ENCODE measurements at places on chromosomes 5 and 9.
A peak's percentile ranks its signal among the peaks of the same experiment; 100 is the strongest.

DNA sequence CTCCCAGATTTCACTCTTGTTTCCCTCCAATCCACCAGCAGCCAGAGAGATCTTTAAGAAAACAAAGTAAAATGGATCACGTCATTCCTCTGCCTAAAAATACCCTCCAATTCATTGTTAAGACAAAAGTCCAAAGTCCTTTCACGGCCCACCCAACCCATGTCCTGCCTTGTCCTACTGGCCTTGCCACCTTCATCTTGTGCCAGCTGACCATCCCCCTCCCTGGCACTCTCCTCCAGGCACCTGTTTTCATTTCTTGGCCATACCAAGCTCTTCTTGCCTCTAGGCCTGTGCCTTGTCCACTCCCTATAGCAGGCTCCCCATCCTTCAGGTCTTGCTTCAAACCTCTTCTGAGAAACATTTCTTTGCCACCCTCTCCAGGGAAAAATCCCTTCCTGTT is 307.6 kb downstream of the MSX2 start:
- H3K4me1 ChIP-seq: no peaks in the 10 kb centered on the region
- H3K36me3 ChIP-seq: no peaks in the 10 kb centered on the region
- H3K4me3 ChIP-seq: no peak overlapping the region
- no peak overlapping the region for H3K27ac ChIP-seq
- DNase-seq: no peak
- no peaks in the 10 kb centered on the region for H3K27me3 ChIP-seq

GRCh38 chr9:114107286-114108001 is 8.4 kb upstream of the KIF12 start:
- DNase-seq: no peak
- no peak overlapping the region for H3K27ac ChIP-seq
- H3K36me3 ChIP-seq: no peaks in the 10 kb centered on the region
- H3K27me3 ChIP-seq: peaks cover 22% of the 10 kb centered on the region
- no peak overlapping the region for H3K4me3 ChIP-seq

DNA sequence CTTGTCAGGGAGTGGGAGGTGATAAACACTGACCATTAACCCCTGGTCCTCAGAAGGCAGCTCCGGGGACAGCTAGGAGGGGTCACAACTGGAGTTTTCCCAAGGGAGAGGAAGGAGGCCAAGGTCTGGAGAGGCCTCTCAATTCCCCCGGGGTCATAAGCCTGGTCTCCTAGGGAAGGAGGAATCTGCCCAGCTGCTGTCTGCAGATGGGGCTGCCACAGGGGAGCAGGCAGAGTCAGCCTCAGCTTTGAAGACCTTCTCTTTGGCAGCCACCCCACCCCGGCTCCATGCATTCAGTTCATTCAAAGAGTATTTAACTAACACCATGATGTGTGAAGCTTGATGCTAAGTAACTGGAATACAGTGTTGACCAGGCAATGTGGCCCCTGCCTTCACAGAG is 74.6 kb upstream of the HSPA9 start:
- no peaks in the 10 kb centered on the region for H3K36me3 ChIP-seq
- no peak overlapping the region for H3K4me3 ChIP-seq
- H3K27ac ChIP-seq: no peak overlapping the region

- no peaks in the 10 kb centered on the region for H3K27me3 ChIP-seq
- no peaks in the 10 kb centered on the region for H3K4me1 ChIP-seq
- H3K4me3 ChIP-seq: no peak overlapping the region
- H3K27ac ChIP-seq: no peak overlapping the region
- no peaks in the 10 kb centered on the region for H3K36me3 ChIP-seq
These were observed 28.2 kb downstream of the NMUR2 start for GRCh38 chr5:152376886-152377285.

DNA sequence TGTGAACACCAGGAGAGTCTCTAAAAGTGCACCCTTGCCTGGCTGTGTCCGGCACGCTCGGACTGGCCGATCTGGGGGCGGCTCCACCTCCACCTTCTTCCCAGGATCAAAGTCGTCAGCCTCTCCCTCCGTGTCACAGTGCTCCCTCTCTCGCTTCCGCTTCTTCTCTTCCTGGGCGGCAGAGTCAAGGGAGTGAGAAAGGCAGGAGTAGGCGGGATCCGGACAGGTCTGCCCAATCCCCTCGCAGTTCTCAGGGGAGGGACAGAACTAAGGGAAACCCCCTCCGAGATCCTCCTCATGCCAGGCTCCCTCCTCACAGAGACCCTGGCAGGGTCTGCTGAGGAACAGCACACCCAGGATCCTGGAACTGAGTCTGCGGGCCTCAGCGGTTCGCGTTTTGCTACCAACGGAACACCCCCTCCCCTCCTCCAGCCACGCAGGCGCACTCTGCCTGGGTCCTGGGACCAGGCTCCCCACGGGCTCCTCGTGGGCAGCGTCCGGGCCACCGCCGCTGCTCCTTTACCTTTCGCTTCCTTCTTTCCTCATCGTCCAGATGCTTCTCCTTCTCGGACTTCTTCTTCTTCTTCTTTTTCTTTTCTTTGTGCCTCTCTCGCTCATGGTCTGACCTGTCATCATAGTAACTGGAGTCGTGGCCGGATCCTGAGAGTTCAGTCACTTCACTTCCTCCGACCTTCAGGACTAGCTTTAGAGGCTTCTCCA is 1.3 kb downstream of the BRD9 start:
- H3K4me1 ChIP-seq: peaks cover 39% of the 10 kb centered on the region
- no peaks in the 10 kb centered on the region for H3K27me3 ChIP-seq
- no peak for DNase-seq
- peak overlapping the region; percentile 88 for H3K27ac ChIP-seq

DNA sequence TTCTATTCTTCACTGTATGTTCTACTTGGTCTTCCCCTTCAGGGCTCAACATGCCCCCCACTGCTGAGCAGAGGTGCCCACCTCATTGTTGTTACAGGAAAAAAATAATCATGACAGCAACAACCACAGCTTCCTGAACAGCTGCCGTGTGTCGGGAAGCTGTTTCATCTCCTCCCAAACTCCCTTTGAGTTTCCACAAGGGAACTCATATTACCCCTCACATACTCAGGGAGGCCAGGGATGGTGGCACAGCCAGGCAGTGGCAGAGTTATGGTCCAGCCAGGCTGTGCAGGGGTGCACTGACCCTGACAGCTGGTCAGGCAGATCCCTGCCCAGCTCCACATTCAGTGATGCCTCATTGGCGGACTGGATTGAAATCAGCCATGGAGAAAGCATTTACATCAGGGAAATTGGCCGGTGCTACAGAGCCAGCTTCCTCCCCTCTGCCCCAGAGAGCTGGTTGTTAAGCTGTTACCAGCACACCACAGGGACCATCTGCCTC is 37.3 kb downstream of the SARDH start:
- peaks cover 2% of the 10 kb centered on the region for H3K36me3 ChIP-seq
- H3K4me3 ChIP-seq: peak overlapping the region; percentile 77
- H3K27ac ChIP-seq: peak overlapping the region; percentile 92
- peaks cover 55% of the 10 kb centered on the region for H3K4me1 ChIP-seq

DNA sequence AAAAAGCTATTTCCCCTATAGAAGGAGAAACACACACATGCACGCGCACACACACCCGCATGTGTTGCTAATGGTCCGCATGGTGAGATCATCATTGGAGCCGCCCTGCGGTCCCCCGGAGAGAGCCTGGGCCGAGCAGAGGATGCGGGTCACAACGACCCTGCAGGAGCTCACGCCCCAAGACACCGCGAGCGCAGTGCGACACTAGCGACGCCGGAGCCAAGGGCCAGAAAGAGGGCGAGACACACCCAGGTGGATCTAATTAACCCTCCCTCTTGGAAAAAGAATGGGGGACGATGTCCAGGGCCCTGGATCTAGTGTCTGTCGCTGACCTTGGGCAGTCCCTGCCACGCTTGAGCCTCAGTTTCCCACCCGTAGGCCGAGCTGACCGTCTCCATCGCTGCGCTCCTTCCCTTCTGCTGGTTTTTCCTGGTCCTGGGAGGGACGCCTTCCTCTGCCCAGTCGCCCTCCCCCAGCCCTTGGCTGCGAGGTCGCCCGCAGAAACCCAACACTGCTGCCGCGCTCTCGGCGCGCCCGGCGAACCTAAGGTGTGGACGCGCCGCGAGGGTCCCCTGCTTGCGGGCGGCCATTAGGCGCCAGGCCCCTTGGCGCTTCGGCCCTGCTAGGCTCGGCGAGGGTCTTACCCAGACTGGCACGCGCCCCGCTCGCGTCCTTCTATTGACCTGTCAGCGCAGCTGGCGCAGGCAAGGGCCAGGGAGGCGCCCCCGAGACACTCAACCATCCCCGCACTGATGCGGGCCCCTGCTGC is 47.5 kb upstream of the RNF20 start:
- peaks cover 57% of the 10 kb centered on the region for H3K27me3 ChIP-seq
- no peak overlapping the region for H3K27ac ChIP-seq
- H3K36me3 ChIP-seq: no peaks in the 10 kb centered on the region

- no peak overlapping the region for H3K27ac ChIP-seq
- no peak overlapping the region for H3K4me3 ChIP-seq
- H3K4me1 ChIP-seq: peaks cover 30% of the 10 kb centered on the region
These were observed 5.1 kb upstream of the RPS14 start for GRCh38 chr5:150454492-150455229.

DNA sequence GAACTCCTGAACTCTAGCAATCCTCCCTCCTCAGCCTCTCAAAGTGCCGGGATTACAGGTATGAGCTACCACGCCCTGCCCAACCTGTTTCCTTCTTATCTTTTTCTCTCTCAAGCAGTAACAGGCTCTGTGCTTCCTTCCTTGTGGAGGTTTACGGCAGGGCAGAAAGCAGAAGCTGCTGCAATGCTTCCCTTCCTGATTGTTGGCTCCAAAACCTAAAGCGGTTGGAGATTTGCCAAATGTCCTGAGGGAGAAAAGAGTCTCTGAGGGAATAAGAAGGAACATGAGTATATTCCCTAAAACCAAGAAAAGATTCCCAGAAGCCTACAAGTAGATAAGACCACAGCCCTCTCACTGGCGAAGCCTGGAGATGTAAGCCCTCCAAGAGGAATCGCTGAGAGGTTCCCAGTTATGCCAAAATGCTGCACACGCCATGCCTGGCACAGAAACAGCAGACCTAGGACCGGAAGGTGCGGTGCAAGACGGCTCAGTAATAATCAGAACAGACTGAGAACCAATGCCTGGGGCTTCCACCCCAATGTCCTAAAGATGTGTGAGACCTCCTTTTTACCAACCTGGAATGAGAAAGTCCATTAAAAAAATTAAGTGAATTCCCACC is 73.2 kb downstream of the APTX start:
- H3K27me3 ChIP-seq: peaks cover 10% of the 10 kb centered on the region
- H3K4me3 ChIP-seq: no peak overlapping the region
- no peaks in the 10 kb centered on the region for H3K4me1 ChIP-seq
- no peak for DNase-seq
- no peak overlapping the region for H3K27ac ChIP-seq

DNA sequence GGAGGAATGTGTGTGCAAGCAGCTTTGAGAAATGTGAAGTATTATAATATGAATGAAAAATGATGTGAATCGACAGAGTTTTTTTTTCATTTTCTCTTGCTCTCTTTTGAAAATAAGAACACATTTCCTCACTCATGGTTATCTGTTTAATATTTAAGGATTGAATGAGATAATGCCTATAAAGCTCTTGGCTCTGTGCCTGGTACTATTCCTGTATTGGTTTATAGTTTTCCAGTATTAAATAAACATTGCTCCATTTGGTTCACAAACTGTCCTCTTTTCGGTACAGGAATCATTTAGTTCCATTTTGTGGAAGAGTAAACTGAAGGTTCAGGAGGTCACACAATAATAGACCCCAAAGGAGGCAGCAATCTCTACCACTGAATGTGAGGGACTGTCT is 1185.5 kb upstream of the WWC1 start:
- no peaks in the 10 kb centered on the region for H3K27me3 ChIP-seq
- no peak overlapping the region for H3K4me3 ChIP-seq
- no peak overlapping the region for H3K27ac ChIP-seq
- no peaks in the 10 kb centered on the region for H3K36me3 ChIP-seq
- no peaks in the 10 kb centered on the region for H3K4me1 ChIP-seq
